Head of caudate nucleus (tissue), 42 donors: ENCODE measurements at places on chromosomes 7 and 10.

GRCh38 chr10:42754155-42755027 is 28.2 kb upstream of the BMS1 start:
- DNase-seq = no peak

DNA sequence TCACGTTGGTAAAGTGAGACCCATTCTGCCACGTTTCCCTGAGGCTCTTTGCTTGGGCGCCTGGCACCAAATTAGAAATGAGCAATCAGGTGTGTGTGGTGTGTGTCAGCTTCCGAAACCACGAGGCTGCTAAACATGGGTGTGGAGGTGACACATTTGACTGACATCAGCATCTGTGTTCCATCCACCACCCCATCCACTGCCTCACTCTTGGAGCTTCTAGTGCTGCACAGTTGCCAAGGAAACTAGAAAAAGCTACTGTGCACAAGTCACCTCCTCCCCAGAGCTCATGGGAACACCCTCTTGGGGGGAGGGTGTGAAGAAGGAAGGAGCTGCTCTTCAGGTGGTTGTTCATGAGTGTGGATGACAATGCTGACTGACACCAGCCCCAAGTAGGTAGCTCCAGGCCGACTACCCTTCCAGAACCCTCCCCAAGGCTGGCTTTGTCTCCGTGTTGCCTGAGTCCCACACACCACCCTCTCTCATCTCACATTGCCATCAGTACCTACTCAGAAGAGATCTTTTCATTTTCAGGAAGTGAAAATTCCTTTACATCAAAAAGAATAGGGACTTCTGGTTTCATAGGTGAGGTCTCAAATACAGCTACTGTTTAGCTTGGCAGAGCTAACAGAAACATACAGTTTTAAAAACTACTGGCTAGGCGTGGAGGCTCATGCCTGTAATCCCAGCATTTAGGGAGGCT is 152.2 kb downstream of the TMEM178B start:
- peak; percentile 68 for DNase-seq

DNA sequence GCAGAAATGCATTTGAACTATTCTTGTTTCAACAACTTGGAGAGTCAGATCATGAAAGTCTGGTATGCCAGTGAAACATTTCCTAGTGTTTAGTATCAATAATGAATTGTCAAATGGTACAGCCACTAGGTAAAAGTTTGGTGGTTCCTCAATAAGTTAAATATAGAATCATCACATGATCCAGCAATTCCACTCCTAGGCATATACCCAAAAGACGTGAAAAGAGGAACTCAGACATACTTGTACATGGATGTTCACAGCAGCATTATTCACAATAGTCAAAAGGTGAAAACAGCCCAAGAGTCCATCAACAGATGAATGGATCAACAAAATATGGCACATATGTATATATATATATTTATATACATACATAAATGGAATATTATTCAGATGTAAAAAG is 67.0 kb upstream of the HPS1 start:
- DNase-seq = no peak

DNA sequence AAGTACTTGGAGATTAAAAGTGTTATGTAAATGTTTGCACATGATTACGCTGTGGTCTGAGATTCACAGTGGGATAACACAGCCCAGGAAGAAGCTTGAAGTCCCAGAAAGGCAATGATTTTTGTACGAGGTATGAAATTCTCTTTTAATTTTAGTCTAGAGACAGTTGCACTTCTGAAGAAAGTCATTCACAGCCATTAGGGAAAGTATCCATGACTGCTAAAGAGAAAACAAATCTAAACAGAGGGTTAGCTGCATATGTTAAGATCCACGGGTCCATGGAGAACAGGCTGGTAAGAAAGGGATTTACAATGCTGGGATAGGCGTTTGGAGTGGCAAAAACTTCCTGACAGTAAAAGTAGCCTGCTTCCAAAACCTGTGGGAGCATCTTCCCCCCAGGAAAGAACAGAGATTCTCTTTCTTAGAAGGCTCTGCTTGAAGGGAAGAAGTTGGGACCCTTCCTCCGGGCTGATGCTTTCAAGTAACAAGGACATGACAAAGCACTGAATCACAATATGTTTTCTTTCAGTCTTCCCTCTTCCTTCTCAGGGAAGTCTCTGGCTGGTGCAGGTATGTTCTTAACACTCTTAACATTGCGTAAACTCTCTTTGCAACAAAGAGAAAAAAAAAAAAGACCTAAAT is 220.8 kb upstream of the CELF2 start:
- no peak for DNase-seq

DNA sequence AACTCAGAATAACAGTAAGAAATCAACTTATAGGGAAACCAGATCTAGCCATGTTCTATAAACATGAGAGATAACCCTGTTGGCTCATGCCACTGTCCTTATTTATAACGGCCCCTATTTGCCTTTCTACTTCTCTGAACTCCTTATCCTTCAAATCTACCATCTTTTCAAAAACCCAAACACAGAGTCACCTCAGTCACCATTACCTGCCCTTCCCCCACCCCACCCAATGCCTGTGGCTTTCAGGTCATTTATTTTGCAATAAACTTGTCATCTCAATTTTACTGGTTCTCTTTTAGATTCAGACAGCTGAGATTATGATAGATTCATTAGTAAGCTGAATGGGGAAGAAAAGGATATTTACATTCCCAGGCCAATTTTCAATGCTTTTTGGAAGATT is 53.6 kb downstream of the KMT2C start:
- DNase-seq = no peak

GRCh38 chr10:4982764-4983226 is 19.6 kb downstream of the AKR1C1 start:
- DNase-seq = no peak

GRCh38 chr10:36251068-36251467 is 609.0 kb upstream of the FZD8 start:
- no peak for DNase-seq

GRCh38 chr7:49563693-49564378 is 209.6 kb upstream of the VWC2 start:
- DNase-seq = no peak

- DNase-seq = peak; percentile 50
Observed at GRCh38 chr7:121329191-121330052, 622 bp downstream of the WNT16 start.

- no peak for DNase-seq
Observed at GRCh38 chr10:130045091-130045652, 65.5 kb downstream of the C10orf143 start.

GRCh38 chr10:131311661-131312477 is at the start of gene TCERG1L:
TSS of gene TCERG1L (minus strand) at chr10:131311721. CDS start at chr10:131311635, 86 bp downstream.
- DNase-seq = no peak

DNA sequence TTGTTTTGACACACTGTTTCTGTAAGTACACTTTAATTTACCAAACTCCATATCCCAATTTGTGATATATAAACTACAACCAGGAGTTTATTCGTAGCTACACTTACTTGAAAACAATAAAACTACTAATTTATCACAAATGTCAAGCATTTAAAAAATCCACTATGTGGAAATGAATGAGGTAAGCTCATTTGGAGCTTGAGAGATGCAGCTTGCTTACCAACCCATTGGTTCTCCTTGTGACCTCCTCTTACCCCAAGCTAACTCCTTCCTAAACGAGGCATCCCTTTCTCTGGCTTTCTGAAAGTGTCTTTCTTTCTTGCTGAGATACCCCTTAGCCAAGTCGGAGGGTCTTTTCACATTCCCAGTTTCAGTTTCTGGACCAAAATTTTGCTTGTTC is 2.5 kb downstream of the OR6V1 start:
- DNase-seq = no peak

DNA sequence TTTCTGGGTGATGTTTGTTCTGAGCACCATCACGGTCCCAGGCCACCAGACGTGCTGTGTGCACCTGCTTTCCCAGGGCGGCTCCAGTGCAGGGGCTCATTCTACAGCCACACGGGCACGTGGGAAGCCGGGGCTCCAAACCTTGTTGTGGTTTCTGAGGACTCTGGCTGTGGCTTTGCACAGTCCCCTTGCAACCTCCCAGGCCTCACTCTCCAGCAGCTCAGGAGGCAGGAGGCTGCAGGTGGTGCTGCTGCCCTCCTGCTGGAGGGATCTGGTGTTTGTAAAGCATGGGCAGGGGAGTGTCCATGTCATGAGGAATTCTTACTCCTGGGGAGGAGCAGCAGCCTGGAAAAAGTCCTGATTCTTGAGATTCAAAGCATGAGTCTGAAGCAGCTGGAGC is 54.3 kb downstream of the INSYN2A start:
- DNase-seq = no peak

- DNase-seq = no peak
Observed at GRCh38 chr10:98096316-98096715, 38.1 kb upstream of the R3HCC1L start.

GRCh38 chr7:138032186-138032585 is 30.3 kb upstream of the CREB3L2 start:
- no peak for DNase-seq

GRCh38 chr7:882336-883035 is 6.1 kb downstream of the GET4 start:
- no peak for DNase-seq

- DNase-seq = no peak
Observed at GRCh38 chr10:48784031-48784430, 99.4 kb downstream of the WDFY4 start.

DNA sequence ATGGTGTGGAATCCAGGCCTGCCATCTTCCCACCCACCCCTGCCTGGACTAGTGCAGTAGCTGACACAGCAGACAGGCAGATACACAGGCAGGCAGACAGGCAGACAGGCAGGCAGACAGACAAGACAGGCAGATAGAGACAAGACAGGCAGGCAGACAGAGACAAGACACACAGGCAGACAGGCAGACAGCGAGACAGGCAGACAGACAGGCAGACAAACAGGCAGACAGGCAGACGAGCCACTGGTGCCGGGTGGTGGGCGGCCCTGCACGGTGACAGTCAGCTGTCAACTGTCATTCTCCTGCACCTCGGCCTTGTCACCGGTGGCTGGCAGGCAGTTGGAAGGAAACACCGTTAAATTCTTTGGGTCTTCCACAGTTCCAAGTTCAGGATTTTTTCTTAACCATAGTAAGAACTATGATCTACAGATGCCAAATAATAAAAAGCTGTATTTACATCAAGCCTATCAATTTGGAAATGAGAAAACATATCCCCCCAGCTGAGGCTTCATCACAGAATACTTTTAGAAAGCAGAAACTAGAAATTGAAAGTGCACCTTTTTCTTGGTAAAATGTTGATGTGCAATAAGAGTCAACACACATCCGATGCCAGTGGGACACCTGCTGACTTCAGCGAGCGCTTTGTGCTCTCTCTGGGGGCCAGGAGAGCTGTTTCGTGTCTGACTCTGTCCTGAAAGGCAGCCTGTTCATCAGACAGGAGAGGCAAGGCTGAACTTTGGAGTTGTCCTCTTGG is 250.4 kb downstream of the DNAJB6 start:
- no peak for DNase-seq

- no peak for DNase-seq
Observed at GRCh38 chr7:159015454-159016410, 128.9 kb downstream of the VIPR2 start.

DNA sequence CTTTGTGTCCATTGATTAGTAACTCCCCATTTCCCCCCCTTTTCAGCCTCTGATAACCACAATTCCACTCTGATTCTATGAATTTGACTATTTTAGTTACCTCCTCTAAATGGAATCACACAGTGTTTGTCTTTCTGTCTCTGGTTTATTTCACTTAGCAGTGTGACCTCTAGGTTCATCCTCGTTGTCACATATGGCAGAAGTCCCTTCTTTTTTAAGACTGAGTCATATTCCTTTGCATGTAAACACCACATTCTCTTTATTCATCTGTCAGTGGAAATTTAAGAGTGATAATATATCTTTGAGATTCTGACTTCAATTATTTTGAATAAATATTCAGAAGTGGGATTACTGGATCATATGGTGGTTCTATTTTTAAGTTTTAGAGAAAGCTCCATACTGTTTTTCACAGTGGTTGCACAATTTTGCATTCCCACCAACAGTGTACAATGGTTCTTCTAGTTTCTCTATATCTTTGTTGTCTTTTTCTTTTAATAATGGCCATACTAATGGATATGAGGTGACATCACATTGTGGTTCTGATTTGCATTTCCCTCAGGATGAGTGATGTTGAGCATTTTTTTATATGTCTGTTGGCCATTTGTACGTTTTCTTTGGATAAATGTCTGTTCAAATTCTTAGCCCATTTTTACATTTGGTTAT is 126.1 kb upstream of the GRB10 start:
- DNase-seq = no peak

DNA sequence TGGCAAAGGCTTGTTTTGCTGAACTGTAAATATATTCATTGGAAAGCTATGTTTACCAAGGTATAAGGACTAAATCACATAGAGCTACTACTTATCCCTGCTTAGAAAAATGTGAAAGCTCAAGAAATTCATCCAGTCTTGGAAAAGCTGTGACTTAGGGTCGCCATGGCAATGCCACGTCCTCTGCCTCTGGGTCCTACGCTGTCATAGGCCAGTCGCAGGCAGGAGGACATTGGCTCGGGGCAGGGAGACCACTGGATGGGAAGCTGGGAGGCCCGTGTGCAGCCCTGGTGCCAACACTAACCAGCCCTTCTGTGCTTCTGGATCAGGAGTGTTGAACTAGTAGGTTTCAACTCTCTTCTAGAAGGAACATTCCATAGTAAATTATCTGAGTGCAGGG is 67.3 kb upstream of the PDZD8 start:
- no peak for DNase-seq

- DNase-seq = no peak
Observed at GRCh38 chr7:99618726-99619125, 2.0 kb downstream of the ZSCAN25 start.

- no peak for DNase-seq
Observed at GRCh38 chr7:130069179-130069977, 956 bp upstream of the KLHDC10 start.

DNA sequence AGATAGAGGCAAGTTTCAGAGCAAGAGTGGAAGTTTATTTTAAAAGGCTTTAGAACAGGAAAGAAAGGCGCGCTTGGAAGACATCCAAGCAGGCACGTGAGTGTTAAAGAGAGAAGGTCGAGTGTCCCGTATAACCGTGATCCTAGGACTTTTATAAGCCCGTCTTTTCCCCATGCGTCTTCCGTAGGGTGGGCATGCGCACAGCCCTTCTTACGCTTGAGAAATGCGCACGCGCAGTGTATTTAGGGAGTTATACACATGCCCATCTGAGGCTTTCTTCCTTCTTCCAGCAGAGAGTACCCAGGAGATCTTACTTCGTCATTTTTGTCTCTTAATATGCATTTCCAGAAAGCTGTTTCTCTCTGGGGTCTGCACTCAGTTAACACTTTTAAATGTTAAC is 52.4 kb downstream of the CALD1 start:
- DNase-seq = peak; percentile 41

- no peak for DNase-seq
Observed at GRCh38 chr10:33235951-33236350, 98.5 kb downstream of the NRP1 start.

DNA sequence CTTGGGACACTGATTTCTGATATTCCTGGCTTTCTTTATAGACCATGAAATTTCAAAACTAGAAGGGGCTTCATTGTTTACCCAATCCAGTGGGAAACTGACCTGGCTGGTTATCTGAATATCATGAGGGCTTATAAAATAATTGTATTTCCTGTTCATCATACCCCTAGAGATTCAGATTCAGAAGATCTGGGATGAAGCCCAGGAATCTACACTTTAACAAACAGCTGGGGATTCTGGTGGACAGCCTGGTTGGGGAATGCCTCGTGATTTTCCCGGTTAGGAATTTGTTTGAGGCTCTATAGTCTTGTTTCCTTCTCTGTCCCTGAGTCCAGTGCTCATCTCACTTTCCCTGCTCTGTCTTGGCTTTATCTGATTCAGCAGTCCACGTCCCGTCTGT is 110.3 kb downstream of the ADRA2A start:
- no peak for DNase-seq

GRCh38 chr7:52009181-52009580 is 692.6 kb upstream of the COBL start:
- DNase-seq = no peak
